ENCODE measurements at places on chromosomes 1 and 21.

GRCh38 chr1:147377263-147378246 lies 135.1 kb downstream of the CHD1L start:
- no peak for DNase-seq

- no peak for DNase-seq
Measured at GRCh38 chr1:103341377-103341880, 184.1 kb upstream of the RNPC3 start.

DNA sequence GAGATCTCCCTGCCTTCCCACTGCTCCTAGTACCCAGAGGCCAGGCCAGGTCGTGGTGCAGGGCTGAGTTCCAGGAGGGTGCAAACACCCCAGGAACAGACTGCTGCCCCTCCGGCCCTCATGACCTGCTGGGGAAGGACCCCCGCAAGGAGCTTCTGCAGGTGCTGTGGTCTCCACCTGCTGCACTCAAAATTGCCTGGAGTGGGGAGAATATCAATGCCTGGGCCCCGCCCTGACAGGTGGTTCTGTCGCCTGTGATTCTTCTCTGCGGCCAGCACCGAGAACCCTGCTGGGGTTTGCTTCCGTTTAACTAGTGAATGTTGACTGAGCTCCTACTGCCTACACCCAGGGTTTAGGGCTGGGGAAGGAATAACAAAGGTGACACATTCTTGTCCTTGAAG lies 2.1 kb upstream of the TFF3 start:
- no peak for DNase-seq

- DNase-seq = no peak
Measured at GRCh38 chr1:178434360-178434759, 62.4 kb downstream of the CLEC20A start.

GRCh38 chr1:58783090-58783992 lies 506 bp downstream of the JUN start:
- peak; percentile 31 for DNase-seq

DNA sequence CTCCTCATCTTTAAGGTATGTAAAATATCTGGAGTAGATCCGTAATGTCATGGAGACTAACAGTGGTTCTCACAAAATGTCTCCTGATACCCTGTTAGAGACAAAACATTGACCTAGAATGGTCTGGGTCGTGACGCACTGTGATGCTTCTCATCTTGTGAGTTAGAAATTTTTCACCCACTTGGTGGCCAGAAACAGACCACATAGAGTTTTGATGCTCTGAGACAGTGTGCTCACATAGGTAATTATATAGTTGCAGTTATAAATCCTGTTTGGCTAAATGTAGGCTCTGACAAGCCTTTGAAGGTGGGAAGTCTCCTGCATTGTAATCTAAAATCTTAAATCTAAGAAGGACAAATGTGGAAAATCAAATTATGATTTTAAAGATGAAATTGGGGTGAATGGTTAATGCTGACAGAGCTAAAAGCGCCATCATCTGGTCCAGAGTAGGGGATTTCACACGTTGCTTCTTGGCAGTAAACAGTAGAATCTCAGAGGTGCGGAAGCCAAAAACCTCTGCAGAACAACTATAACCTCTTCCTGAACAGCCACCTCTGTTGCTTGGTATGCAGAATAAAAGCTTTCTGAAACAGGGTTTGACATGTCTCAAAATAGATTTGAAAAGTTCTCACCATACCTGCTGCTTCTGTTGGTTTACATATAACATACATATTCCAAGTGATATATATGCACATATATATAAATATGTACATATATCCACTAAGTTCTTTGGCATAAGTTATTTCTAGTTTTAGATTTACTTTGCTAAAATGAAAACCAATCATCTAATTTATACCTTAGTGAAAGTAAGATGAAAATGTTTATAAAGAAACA lies 17.1 kb downstream of the RPAP2 start:
- DNase-seq = no peak

DNA sequence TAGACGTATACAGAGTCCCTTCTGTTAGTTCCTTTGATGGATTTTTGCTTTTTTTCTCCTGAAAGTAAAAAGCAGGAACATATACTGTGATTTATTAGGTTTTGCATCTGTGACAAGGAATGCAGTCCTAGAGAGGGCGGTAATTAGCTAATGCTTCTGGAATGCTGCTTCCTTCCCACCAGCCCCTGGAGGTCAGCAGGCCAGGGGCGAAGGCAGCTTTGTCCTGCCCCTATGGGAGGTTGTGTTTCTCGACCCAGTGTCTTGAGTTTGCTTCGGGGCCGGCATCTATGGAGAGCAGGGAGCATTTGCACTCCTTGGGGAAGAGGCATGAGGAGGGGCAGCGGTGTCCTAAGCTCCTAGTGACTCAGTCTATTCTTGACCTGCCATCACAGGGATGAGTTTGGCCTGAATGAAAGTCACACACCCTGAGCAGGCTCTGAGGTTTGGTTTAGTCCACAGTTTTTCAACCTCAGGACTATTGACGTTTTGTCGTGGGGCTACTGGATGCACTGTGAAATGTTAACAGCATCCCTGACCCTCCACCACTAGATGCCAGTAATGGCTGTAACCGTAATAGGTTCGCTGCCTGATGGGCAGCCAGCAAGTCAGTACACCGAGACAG lies 85.0 kb upstream of the KCNJ15 start:
- no peak for DNase-seq

GRCh38 chr1:64956733-64957441 lies 9.5 kb downstream of the JAK1 start:
- DNase-seq = no peak

DNA sequence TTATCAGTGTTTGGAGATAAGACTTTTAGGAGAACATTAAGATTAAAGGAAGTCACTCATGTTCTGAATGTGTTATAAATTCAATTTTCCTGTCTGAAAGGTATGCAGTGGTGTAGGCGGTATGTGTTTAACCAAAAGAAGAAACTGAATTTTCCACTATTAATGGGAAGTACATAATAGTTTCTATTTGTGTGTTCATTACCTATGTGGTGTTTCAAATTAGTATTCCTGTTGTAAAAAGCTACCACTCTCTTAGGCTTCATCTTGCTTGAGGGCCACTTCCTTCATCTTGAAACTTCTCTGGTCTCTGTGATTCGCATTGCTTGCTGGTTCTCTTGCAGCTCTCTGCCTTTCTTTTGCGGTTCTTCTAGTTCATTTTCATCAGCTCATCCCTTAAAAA lies 123.4 kb downstream of the HLX start:
- no peak for DNase-seq
